ENCODE measurements at places on chromosomes 5 and 9.

- DNase-seq: no peak
Observed at GRCh38 chr5:50667023-50667652, 701 bp downstream of the PARP8 start.

DNA sequence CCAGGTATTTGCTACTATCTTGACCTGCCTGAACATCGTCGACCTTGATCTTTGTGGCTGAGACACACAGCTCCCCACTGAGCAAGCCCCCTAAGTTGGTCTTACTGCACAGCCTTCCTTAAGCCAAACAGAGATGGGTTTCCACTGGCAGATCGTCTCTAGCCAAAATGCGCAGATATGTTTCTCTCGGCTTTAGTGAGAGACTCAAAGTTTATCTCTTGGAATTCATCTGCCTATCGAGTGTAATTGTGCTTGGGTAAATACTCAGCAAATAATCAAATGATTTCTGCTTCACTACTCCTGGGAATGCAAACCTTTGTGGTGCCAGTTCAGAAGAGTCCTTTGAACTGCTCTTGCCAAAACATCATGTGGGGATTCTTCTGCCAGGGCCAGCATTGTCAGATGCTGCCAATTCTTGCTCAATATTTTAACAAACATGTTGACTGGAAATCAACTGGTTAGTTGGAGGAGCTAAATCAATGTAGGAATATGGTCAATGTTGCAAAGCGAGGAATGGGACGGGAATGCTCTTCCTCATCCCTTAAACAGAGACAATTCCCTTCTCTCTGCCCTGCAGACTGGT, 141.2 kb upstream of the SLC28A3 start:
- no peak for DNase-seq

DNA sequence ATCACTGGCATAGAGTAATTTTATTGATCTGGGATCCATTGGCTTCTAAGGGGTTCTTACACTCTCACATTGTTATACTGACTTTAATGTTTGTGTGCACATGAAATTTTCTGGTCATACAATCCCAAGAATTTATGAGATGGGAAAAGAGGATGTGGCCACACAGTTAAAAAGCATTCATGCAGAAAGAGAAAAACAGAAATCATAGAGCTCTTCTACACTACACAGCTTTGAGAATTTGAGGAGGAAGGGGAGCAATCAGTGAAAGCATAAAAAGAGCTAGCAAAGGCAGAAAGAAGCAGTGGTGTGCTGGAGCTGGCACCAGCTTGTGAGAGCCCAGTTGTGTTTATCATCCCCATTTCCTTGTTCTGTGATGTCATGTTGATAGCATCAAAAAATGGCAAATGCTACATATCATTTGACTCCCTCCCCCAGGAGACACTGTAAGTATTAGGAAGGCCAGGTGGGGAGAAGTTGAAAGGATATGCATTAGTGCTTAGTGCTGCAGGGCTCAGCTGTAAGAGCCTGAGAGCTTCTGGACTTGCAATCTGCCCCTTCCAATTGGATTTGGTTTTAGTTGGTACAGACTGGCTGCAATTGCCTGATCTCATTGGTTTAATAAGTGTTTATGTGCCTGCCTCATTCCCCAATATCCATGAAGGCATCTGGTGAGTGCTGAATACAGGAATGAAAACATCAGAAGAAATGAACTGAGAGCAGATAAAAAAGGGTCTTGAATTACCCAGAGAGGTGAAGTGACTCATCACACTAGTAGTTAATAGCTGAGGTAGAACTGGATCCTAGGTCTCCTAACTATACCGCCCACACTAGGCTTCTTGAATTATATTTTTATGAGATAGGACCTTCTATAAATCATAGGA, 30.9 kb downstream of the RHOBTB3 start:
- DNase-seq: no peak

DNA sequence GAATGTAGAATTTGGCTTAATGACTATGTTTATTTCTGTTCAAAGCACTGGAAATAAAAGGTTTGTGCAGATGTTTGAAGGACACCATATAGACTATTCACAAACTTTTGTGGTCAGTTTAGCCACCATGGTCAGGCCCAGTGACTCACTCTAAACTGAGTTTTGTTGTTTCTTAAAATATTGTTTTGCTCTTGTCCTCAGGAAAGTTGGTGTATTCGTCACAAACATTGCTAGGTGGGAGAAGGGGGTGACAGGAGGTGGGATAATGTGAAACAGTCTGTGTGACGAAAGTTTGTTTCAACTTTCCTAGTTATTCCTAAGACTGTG, 35.0 kb upstream of the LIFR start:
- DNase-seq: no peak

DNA sequence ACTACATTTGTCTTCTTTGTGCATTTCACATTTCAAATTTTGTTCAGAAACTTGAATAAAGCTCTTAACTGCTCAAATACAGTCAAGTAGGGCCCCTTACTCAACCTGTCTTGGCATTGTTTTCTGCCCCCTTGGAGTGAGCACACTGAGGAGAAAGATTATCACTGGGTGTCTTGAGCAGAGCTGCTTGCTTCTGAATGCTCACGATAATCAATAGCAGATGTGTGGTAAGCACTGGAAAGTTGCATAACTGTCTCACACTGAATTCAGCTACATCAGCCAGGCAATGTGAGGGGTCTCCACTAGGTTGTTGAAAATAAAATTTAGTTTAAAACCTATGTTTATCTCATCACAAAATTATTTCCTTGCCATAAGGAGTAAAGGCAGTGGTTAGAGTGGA, 7.8 kb upstream of the TNFAIP8 start:
- DNase-seq: peak; percentile 42

DNA sequence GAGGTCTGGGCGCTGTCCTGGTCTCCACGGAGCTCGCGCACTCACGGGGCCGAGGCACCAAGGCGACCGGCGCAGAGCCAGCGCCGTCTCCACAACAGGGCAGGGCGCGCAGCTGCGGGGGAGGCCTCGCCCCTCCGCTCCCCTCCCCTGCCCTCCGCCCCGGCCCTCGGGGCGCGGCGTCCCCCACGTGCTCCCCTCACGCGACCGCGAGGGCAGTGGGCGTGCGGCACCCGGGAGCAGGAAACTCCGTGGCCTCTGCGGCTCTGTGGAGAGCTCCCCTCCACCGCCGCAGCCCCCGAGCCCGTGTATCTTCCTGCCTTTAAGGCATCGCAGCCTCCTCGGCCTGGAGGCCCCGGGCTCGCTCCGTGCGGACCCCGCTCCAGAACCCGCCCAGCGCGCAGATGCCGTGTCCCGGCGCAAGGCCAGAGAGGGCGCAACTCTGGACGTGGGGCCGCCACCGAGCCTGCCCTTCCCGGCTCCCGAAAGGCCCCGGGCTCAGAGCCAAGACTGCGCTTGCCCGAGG, 708 bp upstream of the TUBB4B start:
- peak; percentile 45 for DNase-seq

- DNase-seq: no peak
Observed at GRCh38 chr5:61805101-61805500, 473.0 kb downstream of the ZSWIM6 start.

- no peak for DNase-seq
Observed at GRCh38 chr5:171568389-171568788, 148.9 kb downstream of the FGF18 start.

DNA sequence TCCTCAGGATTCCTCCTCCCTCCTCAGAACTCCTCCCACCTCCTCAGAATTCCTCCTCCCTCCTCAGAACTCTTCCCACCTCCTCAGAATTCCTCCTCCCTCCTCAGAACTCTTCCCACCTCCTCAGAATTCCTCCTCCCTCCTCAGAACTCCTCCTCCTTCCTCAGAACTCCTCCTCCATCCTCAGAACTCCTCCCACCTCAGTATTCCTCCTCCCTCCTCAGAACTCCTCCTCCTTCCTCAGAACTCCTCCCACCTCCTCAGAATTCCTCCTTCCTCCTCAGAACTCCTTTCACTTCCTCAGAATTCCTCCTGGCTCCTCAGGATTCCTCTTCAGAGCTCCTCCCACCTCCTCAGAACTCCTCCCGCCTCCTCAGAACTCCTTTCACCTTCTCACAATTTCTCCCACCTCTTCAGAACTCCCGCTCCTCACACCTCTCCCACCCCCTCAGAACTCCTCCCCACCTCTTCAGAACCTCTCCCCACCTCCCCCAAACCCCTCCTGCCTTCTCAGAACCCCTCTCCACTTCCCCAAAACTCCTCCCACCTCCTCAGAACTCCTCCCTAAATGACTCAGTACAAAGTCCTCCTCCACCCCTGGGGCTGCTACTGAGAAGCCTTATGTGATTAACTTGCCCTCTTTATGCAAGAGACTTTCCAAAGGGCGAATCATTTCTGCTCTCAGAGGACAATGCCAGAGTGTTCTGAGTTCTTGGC, 23.2 kb downstream of the SLC46A2 start:
- DNase-seq: peak; percentile 78

- no peak for DNase-seq
Observed at GRCh38 chr9:9536523-9536922, 1076.3 kb downstream of the PTPRD start.

DNA sequence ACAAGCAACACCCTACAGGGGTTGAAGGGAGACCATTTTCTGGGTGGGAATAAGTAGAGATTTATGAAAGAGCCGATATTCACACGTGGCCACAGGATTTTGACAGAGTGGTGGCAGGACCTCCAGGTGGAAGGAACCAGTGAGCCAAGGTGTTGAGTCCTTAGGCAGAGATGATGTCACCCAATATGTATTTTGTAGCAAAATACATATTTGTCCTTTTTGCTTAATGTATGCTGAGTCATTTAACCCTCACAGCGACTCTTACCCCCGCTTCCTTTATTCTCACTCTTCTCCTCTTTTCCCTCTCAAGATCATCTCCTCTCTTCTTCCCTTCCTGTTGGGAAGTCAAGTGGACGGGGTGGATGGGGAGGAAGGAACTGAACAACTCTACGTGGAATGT, 215.7 kb upstream of the S1PR3 start:
- DNase-seq: no peak

DNA sequence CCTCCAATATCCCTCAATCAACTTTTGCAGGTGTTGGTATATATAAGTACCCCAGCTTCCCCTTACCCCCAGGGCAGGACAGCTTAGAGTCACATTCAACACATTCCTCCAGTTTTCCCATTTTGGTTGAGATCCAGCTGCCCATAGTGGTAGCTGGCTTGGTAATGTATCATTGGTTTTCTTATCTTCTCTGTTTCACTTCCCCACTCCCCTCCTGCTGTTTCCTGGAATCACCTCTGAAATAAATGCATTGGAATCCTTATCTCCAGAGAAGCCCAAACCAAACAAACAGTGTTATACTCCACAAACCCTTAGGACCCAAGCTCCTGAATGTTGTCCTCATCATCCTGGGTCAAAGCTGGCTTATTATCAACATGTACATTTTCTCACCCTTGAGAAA, 184.8 kb downstream of the TMEM38B start:
- no peak for DNase-seq

- DNase-seq: no peak
Observed at GRCh38 chr9:81082221-81082620, 607.1 kb downstream of the TLE1 start.

GRCh38 chr5:24899180-24899579, 254.4 kb upstream of the CDH10 start:
- DNase-seq: no peak

DNA sequence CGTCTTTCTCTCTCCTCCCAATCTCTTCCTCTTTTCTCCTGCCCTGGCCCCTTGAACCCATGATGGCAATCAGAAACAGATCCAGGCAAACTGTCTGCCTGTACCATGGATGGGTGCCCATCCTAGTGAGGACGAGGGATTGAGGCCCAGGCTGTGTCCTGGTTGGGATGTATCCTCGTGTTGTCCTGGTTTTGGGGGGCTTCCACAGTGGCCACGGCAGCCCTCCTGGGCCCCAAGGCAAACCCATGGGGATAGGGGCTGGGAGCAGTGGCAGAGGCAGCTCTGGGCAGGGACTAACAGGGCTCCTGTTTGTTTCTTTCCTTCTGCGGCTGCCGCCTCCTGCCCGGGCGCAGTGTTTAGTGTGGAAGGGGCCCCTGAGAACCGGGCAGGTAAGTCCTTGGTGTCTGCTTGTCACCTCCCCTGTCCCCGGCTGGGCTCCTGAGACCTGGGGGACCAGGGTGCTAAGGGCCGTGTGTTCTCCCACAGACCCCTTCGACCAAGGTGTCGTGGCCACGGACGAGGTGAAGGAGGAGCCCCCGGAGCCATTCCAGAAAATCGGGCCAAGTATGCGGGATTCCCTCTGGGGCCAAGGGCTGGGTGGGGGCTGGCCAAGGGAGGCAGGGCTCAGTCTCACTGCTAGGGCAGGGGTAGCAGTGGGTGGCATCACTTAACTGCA, 70.0 kb downstream of the AMBP start:
- no peak for DNase-seq

DNA sequence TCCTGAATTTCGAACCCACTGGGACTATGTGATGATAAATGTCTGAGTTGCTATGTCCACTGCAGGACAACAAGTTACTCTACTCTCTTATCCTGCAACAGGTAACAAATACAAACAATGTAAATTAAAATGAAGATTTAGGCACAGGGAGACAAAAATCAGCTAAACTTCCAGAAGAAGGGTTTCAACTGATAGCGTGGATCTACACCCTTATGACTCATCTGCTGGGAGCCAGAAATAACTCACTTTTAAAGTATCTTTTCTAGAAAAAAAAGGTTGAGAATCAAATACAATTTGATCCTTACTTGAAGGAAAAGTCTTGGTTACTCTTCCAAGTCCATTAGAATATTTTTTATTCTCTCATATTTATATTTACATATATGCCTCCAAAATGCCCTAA, 21.4 kb downstream of the PJA2 start:
- DNase-seq: no peak

- DNase-seq: peak; percentile 61
Observed at GRCh38 chr5:173016598-173017046, 33.1 kb downstream of the ATP6V0E1 start.

GRCh38 chr5:178296066-178296465, 63.5 kb upstream of the PHYKPL start:
- DNase-seq: no peak

- DNase-seq: no peak
Observed at GRCh38 chr5:32777733-32778132, 66.6 kb downstream of the NPR3 start.

DNA sequence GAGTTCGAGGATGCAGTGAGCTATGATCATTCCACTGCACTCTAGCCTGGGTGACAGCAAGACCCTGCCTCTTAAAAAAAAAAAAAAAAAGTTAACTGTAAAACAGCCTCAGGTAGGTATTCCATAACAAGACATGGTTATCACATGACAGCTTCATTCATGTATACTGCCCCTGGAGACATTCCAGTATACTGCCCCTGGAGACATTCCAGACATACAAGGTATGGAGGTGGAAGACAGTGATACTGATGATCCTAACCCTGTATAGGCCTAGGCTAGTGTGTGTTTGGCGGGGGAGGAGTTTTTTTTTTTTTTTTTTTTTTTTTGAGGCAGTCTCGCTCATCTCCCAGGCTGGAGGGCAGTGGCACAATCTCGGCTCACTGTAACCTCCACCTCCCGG, 105.5 kb downstream of the RICTOR start:
- no peak for DNase-seq

GRCh38 chr9:135338546-135338945, 141.0 kb upstream of the PPP1R26 start:
- no peak for DNase-seq
